Activated T-helper 1 cell treated with Interleukin-2 at 50 U/mL for 16 hours (primary cell): ENCODE measurements at places on chromosomes 6 and 20.

- no peak for DNase-seq
These were observed 71.9 kb downstream of the FAM120B start for GRCh38 chr6:170378502-170378901.

DNA sequence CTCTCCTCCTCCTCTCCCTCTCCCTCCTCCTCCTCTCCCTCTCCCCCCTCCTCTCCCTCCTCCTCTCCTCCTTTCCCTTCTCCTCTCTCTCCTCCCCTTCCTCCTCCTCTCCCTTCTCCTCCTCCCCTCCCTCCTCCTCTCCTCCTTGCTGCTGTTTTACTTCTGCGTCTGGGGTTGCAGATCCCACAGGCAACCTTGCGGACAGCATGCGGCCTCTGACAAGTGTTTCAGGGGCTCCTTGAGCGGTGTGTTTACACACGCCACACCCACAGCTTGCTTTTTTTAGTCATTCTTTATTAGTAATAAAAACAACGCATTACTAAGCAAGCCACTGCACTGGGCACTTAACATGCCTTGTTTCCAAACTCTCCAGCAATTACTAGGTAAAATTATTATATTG, 81.9 kb downstream of the TFAP2C start:
- no peak for DNase-seq

DNA sequence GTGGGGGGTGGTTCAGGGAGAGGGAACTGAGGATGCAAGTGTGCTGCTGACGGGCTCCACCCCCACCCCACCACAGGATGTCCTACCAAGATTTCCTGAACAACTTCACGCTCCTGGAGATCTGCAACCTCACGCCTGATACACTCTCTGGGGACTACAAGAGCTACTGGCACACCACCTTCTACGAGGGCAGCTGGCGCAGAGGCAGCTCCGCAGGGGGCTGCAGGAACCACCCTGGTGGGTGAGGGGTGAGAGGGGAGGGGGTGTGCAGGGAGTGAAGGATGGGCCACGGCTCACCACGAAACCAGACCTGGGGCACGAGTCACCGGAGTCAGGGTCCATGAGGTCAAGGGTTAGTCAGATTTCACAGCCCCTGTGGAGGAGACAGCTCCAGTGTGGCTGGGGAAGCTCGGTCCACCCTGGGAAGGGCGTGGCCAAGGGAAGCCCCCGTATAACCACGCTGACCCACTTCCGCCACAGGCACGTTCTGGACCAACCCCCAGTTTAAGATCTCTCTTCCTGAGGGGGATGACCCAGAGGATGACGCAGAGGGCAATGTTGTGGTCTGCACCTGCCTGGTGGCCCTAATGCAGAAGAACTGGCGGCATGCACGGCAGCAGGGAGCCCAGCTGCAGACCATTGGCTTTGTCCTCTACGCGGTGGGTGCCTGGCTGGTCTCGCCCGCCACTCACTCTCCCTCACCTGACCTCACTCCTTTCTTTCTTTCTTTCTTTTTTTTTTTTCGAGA, 18.3 kb downstream of the CAPN11 start:
- DNase-seq: no peak

GRCh38 chr20:10218536-10219451, at the start of gene SNAP25:
Gene SNAP25 (plus strand): TSS chr20:10218830. CDS start chr20:10275492, 56,662 bp downstream.
- DNase-seq: no peak

DNA sequence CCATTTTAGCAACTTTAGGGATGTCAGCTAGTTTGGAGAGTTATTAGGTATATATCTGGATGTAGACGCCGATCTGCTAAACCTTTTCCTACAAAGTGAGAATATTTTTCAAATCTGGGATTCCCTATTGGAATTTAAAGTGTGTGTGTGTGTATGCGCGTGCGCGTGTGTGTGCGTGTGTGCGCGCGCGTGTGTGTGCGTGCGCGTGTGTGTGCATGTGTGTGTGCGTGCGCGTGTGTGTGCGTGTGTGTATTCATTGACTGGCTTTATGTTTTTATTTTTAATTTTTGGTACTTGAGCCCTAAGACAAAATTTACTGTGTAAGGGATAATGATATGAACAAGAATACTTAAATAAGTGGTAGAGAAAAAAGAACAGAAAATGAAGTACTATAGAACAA, 8.1 kb downstream of the PRL start:
- no peak for DNase-seq

DNA sequence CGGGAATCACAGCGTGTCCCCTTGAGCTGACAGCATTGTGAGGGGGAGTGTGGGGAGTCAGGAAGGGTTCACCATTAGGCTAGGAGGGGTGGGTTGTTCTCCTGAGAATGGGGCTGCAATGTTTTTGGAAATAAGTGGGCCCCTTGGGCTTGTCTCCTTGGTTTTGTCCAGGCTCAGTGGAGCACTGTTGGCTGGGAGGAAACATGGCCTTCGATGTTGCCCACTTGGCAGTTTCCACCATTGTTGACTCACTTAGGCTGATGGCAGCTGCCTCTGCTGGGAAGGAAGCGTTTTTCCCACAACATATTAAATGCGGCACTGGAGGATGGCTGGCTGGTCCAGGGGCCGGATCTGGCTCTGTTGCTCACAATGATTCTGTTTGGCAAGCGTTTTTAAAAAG, 512.1 kb downstream of the QKI start:
- no peak for DNase-seq

DNA sequence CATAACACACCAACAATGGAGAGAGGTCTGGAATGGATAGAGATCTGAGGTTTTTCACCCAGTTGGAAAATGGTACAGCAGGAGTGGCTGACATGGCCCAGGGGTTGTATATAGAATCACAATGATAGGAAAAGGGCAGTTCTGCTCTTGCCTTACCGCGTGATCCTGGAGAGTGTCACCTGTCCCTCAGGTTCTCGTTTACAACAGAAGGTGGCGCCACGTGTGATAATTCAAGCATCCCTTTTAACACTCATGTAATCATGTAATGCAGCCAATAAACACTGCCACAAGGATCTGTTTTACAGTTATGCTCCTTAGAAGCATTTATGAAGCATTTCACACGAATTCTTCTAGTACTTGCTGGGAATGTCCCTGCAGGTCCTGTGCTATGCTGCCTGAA, 12.9 kb upstream of the WFDC2 start:
- no peak for DNase-seq

GRCh38 chr6:150208611-150209352, 65.9 kb downstream of the PPP1R14C start:
- DNase-seq: no peak

DNA sequence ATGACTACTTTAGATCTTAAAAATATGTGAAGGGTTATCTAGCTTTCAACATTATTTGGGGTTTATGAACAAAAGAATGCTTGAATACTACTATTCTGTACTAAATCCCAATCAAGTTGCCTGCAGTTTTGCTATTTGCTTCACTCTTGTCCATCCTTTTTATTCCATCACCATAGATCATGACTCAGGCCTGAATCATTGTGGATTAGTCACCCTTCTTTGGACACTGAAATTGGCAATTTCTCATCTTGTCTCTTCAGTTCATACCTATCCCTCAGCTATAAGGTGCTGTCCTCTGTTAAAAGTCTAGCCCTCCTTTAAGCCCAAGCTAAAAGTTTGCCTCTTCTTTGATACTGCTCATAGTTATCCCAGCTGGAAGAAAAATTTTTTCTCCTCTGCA, 199.1 kb downstream of the CENPW start:
- no peak for DNase-seq

- no peak for DNase-seq
These were observed 29.9 kb downstream of the CDH26 start for GRCh38 chr20:59988141-59988540.

DNA sequence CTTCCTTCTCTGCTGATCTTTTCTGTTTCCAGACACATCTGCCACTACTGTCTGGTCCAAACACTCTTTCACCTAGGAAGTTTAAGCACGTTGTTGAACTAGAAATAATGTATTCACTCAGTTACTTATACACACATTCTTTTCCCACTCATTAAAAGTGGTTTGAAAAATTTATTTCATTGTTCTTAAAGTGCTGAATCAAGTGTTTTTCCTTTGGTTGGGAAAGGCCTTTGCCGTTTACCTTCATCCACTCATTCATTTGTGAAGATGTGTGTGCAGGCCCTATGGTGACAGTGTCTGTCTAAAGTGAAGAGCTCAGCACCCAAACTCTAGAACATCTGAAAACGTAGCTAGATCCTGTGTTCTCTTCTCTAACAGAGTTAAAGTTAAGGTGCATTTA, 64.2 kb upstream of the AGPAT4 start:
- DNase-seq: no peak

DNA sequence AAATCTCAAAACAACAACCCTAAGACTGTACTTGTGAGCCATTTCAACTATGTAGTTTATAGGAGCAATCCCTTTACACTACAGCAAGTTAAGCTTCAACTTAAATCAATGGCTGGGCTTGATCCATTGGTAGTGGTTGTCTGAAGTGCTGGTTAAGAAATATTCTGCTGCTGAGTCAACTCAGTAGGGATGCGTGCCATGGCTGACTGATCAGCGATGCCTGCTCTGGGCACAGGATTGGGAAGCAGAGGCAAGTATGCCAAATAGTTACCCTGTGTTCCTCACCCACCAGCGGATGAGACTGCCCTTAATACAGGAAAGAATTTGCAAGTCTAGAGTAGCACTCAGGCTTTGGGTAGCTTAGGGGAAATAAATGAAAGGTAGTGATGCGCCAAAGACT, 41.5 kb downstream of the GCM1 start:
- DNase-seq: no peak

DNA sequence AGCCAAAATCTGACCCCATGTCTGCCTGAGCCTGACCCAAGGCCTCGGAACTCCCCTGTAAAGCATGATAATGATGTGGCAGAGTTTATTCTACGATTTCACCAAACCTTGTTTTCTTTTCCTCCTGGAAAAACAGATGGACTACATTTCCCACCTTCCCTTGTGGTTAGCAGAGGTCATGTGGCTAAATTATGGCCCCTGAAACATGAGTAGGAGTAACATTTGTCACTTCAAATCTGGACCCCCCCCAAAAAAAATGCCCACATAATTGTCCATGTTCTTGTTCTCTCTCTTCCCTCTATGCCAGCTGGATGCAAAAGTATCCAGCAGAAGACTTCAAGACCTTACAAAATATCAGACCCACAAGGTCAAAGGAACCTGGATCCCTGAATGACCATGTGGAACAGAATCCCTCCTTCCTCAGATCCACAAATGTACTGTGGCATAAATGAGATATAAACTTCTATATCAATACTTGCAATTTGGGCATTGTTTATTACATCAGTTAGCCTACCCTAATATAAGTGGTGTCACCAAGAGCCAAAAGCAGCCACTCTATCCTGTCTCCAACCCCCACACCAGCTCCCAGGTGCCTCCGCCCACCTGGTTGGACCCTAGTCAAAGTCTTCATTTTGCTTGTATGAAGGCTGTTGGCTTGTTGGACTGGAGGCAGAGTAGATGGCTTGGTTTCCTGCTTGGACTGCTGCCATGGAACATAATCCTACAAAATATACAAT, 1.4 kb downstream of the C20orf96 start:
- DNase-seq: no peak

DNA sequence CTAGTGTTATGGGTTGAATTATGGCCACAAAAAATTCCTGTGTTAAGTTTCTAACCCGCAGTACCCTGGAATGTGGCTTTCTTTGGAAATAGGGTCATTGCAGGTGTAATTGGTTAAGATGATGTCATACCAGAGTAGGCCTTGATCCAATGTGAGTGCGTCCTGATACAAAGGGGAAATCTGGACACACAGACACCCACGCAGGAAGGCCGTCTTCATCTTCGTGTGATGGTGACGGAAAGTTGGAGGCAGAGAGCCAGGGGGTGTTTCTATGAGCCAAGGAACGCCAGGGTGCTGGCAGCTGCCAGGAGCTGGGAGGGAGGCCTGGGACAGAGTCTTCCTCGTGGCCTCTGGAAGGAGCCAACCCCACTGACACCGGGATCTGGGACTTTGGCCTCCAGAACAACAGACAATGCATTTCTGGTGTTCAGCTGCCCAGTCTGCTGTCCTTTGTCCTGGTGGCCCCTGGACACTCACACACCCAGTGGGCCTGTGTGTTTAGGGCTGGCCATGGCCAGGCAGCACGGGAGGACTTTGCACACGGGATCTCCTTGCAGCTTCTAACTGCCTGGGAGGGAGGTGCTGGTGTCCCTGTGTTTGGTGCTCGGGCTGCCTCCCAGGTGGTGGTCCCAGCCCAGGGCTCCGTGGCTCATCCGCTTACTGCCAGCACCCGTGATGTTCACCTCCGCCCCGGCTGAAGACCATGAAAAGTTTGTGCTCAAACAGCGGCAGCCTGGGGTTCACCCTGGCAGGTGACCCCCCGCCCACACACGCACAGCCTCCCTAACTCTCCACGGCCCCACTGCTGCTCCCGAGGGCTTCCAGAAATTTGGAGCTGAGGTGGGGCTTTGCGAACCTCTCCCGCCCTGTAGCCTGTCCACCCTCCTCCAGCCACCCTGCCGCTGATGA, 53.4 kb upstream of the GATA5 start:
- no peak for DNase-seq
